ENCODE measurements at places on chromosomes 4 and X. TPM values are rescaled to one million over a fixed set of nuclear protein-coding genes. Genes with fewer than 3 reads are reported as not detected.

Gene NKX3-2
- total RNA-seq, result not detected

Gene MAGED2
- total RNA-seq, result 49.7 TPM

Gene VAMP7
- 46.9 TPM for total RNA-seq

Gene ARSJ
- total RNA-seq, result not detected

Gene XAGE2
- total RNA-seq, result not detected

Gene ATP2B3
- not detected for total RNA-seq

Gene MAGEA8
- not detected for total RNA-seq

Gene SLC10A4
- total RNA-seq, result not detected

Gene MAMLD1
- 3.4 TPM for total RNA-seq

Gene PNMA5
- 0.16 TPM for total RNA-seq

GRCh38 chrX:96889726-96890125, 6.0 kb downstream of the RPA4 start:
- H3K27ac ChIP-seq, result no peak overlapping the region
- H3K4me3 ChIP-seq, result no peak overlapping the region
- DNase-seq, result no peak
- peaks cover 4% of the 10 kb centered on the region for H3K27me3 ChIP-seq
- H3K36me3 ChIP-seq, result no peaks in the 10 kb centered on the region

DNA sequence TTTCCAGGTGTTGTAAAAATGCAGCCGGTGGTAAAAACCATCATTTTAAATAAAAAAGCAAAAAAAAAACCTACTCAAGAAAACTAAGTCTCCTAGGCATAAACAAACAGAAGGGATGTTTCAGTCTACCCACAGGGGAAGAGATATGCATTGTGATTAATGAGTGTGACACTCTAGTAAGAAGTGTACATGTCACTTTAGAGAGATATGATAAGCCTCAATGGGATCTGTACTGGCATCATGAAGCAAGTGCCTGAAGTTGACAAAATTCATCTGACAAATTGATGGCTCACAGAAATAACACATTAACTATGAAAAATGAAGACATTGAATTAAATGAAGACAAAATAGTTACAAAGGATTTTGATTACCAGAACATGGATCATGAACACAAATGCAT, 162.7 kb downstream of the NPFFR2 start:
- H3K27ac ChIP-seq, result no peak overlapping the region
- H3K4me3 ChIP-seq, result no peak overlapping the region
- no peaks in the 10 kb centered on the region for H3K27me3 ChIP-seq

- H3K4me1 ChIP-seq, result peaks cover 44% of the 10 kb centered on the region
- no peak overlapping the region for H3K4me3 ChIP-seq
- no peaks in the 10 kb centered on the region for H3K27me3 ChIP-seq
- H3K36me3 ChIP-seq, result peaks cover 4% of the 10 kb centered on the region
Observed at GRCh38 chr4:102825261-102826091, 1.9 kb downstream of the UBE2D3 start.

GRCh38 chrX:112803060-112803459, 37.6 kb downstream of the AMOT start:
- no peaks in the 10 kb centered on the region for H3K36me3 ChIP-seq
- no peak overlapping the region for H3K4me3 ChIP-seq
- H3K4me1 ChIP-seq, result no peaks in the 10 kb centered on the region
- no peak overlapping the region for H3K27ac ChIP-seq
- peaks cover 30% of the 10 kb centered on the region for H3K27me3 ChIP-seq
- no peak for DNase-seq

DNA sequence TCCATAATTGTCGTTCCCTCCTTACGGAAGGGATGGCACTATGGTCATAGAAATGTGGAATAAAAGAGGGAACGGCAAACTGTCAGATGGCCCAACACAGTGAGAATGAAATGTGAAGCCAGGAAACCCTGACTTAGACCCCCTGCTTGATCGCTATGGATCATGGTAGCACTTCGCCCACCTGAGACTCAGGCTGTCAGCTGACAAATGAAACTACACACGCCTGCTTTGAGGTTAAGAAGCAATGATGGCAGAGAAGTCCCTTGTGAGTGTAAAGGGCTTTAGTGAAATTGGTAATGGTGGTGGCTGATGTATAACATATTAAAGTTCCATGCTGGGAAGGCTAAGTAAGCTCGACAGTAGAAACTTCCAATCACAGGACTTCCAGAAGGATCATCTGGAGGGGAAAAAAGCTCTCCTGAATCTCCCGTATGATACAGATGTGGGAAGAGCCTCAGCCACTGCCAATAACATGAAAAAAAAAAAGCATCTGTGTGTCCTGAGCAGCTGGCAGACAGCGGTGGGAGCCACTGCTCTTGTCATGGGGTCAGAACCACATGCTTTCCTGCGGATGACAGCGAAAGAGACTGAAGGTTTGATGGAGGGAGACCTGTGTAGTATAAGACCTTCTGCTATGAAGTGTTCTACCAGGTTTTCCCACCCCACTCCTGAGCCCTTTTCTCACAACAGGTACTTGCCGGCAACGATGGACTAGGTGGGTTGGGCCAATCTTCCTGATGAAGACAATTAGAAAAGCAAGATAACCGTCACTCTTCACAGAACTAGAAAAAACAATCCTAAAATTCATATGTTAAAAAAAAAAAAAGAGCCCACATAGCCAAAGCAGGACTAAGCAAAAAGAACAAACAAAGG, 107.6 kb downstream of the AFAP1 start:
- no peak overlapping the region for H3K4me3 ChIP-seq
- DNase-seq, result no peak
- peaks cover 51% of the 10 kb centered on the region for H3K4me1 ChIP-seq
- peak overlapping the region; percentile 68 for H3K27ac ChIP-seq
- H3K36me3 ChIP-seq, result peaks cover 28% of the 10 kb centered on the region

- H3K27me3 ChIP-seq, result peaks cover 34% of the 10 kb centered on the region
- peak overlapping the region; percentile 49 for H3K4me3 ChIP-seq
- H3K4me1 ChIP-seq, result peaks cover 22% of the 10 kb centered on the region
- DNase-seq, result no peak
- no peak overlapping the region for H3K27ac ChIP-seq
Observed at GRCh38 chr4:159051245-159052071, 51.4 kb upstream of the RAPGEF2 start.

DNA sequence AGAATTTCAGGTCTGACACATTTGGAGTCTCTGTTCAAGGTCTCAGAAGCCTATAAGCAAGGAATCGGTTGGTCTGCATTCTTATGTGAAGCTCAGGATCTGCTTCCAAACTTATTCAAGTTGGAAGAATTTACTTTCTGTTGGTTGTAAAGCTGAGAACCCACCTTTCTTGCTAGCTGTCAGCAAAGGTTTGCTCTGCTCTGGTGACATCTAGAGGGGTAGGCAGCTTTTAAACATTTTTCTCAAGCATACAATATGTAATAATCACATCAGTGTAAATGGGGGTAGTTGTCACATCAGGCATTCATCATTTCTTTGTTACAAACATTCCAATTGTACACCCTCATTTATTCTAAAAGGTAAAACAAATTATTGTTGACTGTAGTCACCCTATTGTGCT, 935.2 kb downstream of the TRAM1L1 start:
- H3K36me3 ChIP-seq, result no peaks in the 10 kb centered on the region
- no peak for DNase-seq
- H3K27ac ChIP-seq, result no peak overlapping the region

DNA sequence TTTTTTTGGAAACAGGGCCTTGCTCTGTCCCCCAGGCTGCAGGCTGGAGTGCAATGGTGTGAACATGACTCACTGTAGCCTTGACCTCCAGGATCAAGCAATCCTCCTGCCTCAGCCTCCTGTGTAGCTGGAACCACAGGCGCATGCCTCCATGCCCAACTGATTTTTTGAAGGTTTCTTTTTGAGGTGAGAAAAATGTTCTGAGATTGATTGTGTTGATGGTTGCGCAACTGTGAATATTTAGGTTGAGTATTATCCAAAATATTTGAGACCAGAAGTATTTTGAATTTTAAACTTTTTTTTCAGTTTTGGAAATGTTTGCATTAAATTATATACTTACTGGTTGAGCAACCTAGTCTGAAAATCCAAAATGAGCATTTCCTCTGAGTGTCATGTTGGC, 2.6 kb upstream of the CCNI start:
- H3K4me3 ChIP-seq, result no peak overlapping the region
- no peak for DNase-seq
- H3K27me3 ChIP-seq, result no peaks in the 10 kb centered on the region
- no peak overlapping the region for H3K27ac ChIP-seq
- H3K4me1 ChIP-seq, result peaks cover 39% of the 10 kb centered on the region

GRCh38 chr4:57265831-57266582, 155.8 kb upstream of the IGFBP7 start:
- H3K36me3 ChIP-seq, result no peaks in the 10 kb centered on the region
- no peak overlapping the region for H3K4me3 ChIP-seq
- no peaks in the 10 kb centered on the region for H3K4me1 ChIP-seq
- no peak overlapping the region for H3K27ac ChIP-seq
- H3K27me3 ChIP-seq, result no peaks in the 10 kb centered on the region

DNA sequence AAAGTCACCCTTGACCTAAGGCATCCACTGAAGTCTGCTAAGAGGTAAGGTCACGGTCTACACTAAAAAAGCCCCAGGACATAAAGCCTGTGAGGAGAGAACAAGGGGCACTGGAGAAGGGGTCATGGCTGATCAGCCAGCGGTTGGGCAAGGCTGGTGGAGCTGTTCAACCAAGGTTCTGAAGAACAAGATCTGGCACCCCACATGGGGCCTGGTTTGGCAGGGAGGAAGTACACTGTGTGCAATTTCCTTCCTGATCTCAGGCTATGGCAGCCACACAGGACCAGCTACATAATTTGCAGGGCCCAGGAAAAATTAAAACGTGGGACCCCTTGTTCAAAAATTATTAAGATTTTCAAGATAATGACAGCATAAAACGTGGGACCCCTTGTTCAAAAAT, 14.1 kb upstream of the BRS3 start:
- H3K4me3 ChIP-seq, result no peak overlapping the region
- no peaks in the 10 kb centered on the region for H3K36me3 ChIP-seq
- no peak overlapping the region for H3K27ac ChIP-seq
- H3K4me1 ChIP-seq, result no peaks in the 10 kb centered on the region

- no peaks in the 10 kb centered on the region for H3K4me1 ChIP-seq
- DNase-seq, result no peak
- H3K4me3 ChIP-seq, result no peak overlapping the region
Observed at GRCh38 chrX:2550328-2551020, 49.7 kb upstream of the DHRSX start.

DNA sequence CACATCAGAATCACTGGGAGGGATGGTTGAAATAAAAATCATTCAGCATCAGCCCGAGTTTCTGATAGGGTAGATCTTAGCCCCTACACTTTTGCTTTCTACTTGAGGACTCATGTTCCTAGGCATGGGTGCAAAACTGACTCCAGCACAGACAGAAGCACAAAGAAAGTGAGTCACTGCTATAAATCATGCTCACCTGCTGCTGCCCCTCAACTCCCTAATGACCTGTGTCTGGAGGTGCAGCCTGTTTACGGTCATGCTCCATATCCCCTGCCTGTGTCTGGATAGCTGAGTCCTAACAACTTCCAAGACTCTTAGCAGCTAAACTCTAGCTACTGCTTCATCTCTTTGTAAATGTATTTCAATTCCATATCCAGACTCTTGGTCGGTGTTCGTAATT, 57.8 kb downstream of the ADGRA3 start:
- no peaks in the 10 kb centered on the region for H3K36me3 ChIP-seq
- H3K27ac ChIP-seq, result no peak overlapping the region
- DNase-seq, result no peak
- no peaks in the 10 kb centered on the region for H3K27me3 ChIP-seq

DNA sequence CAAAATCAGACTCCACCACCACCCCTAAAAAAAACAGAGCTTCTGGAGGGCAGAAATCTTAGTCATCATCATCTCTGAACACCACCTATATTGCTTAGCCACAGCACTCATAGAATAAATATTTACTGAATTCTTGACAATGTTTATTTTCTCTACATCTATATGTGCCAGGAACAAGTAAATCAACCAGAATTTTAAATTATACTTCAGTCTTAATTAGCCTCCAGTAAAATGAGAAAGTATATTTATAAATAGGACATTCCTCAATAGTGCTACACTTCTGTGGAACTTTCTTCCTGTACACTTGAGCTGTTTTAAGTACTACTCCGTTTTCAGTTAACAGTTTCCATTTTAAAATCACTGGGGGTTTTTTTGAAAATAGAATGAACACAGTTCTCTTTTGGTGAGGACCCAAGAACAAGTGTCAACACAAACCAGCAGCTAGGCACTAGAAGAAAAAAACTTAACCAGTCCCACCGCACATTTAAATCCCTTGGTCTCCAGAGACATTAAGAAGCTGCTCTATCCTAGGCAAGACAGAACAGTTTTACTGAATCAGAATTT, 25.5 kb downstream of the SMIM14 start:
- H3K4me1 ChIP-seq, result peaks cover 17% of the 10 kb centered on the region
- H3K4me3 ChIP-seq, result no peak overlapping the region
- H3K27me3 ChIP-seq, result no peaks in the 10 kb centered on the region
- no peak overlapping the region for H3K27ac ChIP-seq

DNA sequence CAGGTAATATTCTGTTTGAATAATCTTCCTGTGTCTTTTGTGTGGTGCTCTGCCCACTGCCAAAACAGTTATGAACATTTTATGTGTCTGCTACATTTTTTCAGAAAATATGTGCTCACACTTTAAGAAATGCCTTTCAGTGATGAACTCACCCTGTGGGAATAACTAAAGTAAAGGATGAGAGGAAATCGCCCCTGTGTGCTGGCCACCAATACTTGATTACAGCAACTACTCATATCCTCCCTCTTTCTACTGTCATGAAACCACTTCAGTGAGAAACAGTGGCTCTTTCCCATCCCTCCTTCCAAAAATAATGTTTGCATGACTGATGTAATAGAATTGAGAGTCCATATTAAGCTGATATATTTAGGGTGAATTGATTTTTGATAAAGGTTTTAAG, 900.9 kb downstream of the RAB28 start:
- H3K36me3 ChIP-seq, result no peaks in the 10 kb centered on the region
- H3K4me3 ChIP-seq, result no peak overlapping the region
- no peak for DNase-seq
- no peaks in the 10 kb centered on the region for H3K4me1 ChIP-seq
- H3K27me3 ChIP-seq, result no peaks in the 10 kb centered on the region
- no peak overlapping the region for H3K27ac ChIP-seq

DNA sequence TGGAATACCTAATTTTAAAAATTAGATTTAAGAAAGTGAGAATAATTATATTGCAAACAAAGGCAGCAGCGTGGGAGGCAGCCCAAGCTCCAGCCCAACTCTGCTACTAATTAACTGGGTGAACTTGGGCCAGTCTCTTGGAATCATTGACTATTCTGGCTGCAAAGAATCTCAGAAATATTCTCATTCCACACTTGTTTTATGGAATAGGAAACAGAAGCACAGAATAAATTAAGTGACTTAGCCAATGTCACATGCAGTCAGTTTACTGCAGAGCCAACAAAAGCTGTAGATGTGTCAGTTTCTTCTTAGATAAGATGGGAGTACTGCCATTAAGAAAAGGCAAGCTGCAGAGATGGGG, 132.6 kb upstream of the FAM9B start:
- H3K4me3 ChIP-seq, result no peak overlapping the region
- H3K27ac ChIP-seq, result no peak overlapping the region
- DNase-seq, result no peak
- H3K4me1 ChIP-seq, result peaks cover 29% of the 10 kb centered on the region
- H3K36me3 ChIP-seq, result peaks cover 6% of the 10 kb centered on the region
- H3K27me3 ChIP-seq, result no peaks in the 10 kb centered on the region

DNA sequence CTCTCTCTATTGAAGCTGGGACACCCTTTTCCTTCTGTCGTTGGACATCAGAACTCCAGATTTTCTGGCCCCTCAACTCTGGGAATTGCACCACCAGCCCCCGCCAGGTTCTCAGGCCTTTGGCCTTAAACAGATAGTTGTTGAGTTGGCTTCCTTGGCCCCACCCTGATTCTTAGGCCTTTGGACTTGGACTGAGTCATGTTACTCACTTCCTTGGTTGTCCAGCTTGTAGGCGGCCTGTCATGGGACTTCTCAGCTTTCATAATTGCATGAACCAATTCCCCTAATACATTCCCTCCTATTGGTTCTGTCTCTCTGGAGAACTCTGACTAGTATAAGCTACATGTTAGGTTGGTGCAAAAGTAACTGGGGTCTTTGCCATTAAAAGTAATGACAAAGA, 195.7 kb downstream of the GPAT3 start:
- H3K4me3 ChIP-seq, result no peak overlapping the region
- H3K4me1 ChIP-seq, result no peaks in the 10 kb centered on the region
- peaks cover 12% of the 10 kb centered on the region for H3K27me3 ChIP-seq
